ENCODE measurements at places on chromosomes 2 and 18. TPM values are rescaled to one million over a fixed set of nuclear protein-coding genes. Genes with fewer than 3 reads are reported as not detected.

GRCh38 chr2:7020059-7020458, 102.8 kb downstream of the RNF144A start:
- no peak for DNase-seq

The MYL1 gene
- total RNA-seq = not detected

The GPR45 gene
- not detected for total RNA-seq

The MGAT4A gene
- total RNA-seq = 0.09 TPM

- no peak for DNase-seq
Observed at GRCh38 chr2:190584980-190585661, 50.6 kb upstream of the NEMP2 start.

The ACTG2 gene
- total RNA-seq = 0.59 TPM

The ZBTB7C gene
- total RNA-seq = 0.32 TPM

GRCh38 chr2:231357048-231357447, 38.5 kb upstream of the B3GNT7 start:
- DNase-seq = no peak

GRCh38 chr18:48997985-48998831, 47.4 kb upstream of the SMAD7 start:
- DNase-seq = peak; percentile 89

DNA sequence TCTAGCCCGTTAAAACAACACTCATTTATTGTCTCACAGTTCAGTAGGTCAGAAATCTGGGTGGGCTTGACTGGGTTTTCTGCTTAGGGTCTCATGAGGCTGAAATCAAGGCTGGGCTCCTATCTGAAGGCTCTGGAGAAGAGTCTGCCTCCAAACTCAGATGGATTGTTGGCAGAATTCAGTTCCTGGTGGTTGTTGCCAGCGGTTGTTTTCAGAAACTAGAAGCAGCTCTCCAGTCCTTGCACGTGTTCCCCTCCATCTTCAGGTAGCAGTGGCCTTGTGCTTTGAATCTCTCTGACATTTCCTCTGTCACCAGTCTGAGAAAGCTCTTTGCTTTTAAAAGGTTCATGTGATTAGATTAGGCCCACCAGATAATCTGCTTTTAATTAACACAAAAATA, 20.1 kb upstream of the FN1 start:
- no peak for DNase-seq
